ENCODE measurements at places on chromosomes 1 and 21. TPM values are rescaled to one million over a fixed set of nuclear protein-coding genes. Genes with fewer than 3 reads are reported as not detected.

The AUNIP gene
- total RNA-seq = 1.8 TPM

The TMEM240 gene
- total RNA-seq = 2.1 TPM

The SFN gene
- total RNA-seq = 146 TPM

The SLAMF8 gene
- 2.0 TPM for total RNA-seq

The HSPA6 gene
- total RNA-seq = 0.22 TPM

The RNU1-2 gene
- under 0.01 TPM for total RNA-seq

The LCE3E gene
- not detected for total RNA-seq

The MFSD2A gene
- 0.39 TPM for total RNA-seq

Data from placental epithelial cell (primary cell).